Activated T-cell treated with anti-CD3 and anti-CD28 coated beads for 1 hour (primary cell): ENCODE measurements at places on chromosomes 13 and 19.

GRCh38 chr13:100668408-100668807 lies 6.2 kb downstream of the TMTC4 start:
- DNase-seq: no peak

GRCh38 chr13:59363313-59363712 lies 800.4 kb downstream of the DIAPH3 start:
- no peak for DNase-seq

- DNase-seq: no peak
Measured at GRCh38 chr13:98504371-98504963, 72.4 kb downstream of the STK24 start.

DNA sequence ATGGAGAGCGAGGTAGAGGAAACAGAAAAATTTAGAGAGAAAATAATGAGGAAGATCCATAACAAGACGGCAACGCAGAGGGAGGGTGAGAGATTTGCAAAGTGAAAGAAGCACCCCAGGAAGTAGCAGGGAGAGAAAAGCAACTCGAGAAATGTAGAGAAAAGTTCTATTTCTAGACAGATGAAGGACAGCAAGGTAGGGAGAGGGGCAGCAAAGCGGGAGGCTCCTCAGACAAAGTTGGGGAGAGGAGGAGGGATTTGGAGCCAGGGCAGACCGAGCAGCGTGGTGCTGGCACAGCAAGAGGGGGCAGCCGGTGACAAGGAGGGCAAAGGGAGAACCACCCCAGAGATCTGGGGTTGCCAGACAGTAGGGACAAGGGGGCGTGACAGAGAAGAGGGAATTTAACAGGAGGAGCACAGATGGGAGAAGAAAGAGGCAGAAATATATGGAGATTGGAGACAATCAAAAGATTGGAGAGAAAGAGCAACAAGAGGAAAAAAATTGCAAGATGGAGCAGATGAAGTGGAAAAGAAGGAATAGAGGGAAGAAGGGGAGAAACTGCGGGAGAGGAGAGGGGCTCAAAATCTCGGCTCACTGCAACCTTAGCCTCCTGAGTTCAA lies 989 bp downstream of the ZNF766 start:
- no peak for DNase-seq

DNA sequence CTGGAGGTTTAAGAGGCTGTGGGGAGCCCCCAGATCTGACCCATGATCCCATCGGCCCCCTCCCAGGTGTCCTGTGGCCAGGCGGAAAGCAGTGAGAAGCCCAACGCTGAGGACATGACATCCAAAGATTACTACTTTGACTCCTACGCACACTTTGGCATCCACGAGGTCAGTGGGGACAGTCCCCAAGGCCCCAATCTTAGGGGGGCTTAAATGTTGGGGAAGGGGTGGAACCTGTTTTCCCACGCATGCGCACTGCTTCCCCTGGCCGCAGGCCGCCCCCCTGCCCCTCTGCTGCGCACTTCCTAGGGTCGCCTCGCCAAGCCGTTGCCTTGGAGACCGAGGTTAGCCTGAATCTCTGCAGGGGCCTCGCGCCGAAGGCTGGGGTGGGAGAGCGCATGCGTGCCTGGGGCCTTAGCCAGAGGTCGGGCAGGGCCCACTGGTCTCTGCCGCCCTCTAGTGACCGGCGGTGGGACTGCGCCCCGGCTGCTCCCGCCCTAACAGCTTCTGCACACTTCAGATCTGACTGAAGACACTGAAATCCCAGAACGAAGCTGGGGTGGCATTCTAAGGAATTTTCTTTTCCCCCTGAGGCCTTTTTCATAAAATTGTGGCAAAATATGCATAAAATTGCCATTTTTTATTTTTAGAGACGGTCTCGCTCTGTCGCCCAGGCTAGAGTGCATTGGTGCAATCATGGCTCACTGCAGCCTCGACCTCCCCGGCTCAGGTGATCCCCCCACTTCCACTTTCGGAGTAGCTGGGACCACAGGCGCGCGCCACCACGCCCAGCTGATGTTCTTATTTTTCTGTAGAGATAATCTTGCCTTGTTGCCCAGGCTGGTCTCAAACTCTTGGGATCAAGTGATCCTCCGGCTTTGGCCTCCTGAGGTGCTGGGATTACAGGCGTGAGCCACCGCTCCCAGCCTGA lies 3.6 kb downstream of the PRMT1 start:
- peak; percentile 95 for DNase-seq

- no peak for DNase-seq
Measured at GRCh38 chr19:30428844-30429243, 56.7 kb downstream of the ZNF536 start.

GRCh38 chr13:72726726-72727416 lies 558 bp downstream of the MZT1 start:
- DNase-seq: peak; percentile 19

GRCh38 chr13:106480351-106480910 lies 55.0 kb downstream of the EFNB2 start:
- DNase-seq: no peak

GRCh38 chr13:110580800-110581199 lies 19.3 kb upstream of the RAB20 start:
- DNase-seq: no peak

DNA sequence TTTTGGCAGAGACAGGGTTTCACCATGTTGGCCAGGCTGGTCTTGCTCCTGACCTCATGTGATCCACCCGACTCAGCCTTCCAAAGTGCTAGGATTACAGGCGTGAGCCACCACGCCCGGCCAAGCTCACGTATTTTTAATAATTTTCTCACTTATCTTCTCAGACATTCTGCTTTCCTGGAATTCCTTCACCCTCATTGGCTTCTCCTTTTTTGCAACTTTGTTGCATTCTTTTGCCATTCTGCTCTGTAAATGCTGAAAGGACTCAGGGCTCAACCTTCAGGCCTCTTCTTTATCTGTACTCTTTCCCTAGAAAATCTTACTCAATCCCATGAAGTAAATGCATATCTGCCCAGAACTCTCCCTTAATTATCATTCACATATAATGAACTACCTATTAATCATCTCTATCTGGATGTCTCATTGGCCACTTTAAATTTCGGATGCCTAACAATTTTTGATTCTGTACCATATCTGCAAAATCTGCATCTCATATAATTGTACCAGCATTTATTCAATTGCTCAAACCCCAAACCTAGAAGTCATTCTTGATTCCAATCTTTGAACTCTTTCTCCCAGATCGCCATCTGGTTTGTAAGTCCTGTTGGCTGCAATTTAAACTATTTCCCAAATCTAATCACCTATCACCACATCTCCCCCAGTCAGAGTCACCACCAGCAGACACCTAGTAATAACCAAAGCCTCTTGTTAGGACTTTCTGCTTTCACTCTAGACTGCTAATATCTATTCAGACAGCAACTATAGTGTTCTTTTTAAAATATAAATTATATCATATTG lies 18.2 kb upstream of the OXGR1 start:
- no peak for DNase-seq

- no peak for DNase-seq
Measured at GRCh38 chr13:62598708-62599107, 1183.1 kb upstream of the PCDH20 start.

GRCh38 chr19:18429717-18430416 lies 8.1 kb downstream of the ISYNA1 start:
- no peak for DNase-seq

DNA sequence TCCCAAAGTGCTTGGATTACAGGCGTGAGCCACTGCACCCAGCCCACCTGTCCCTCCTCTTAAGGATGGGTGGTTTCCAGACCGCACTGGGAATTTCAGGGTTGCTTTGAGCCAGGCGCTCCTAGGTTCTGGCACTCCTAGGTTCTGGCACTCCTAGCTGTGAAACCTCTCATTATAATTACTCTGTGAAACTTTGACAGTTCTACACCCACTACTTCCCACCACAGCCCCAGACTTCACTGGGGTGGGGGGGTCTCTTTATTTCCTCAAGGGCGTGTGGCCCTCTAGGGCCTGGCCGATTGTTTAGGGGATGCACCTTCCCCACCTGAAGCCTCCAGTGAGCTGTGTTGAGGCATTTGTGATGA lies 2.3 kb upstream of the ADAMTS10 start:
- DNase-seq: no peak

GRCh38 chr19:6779206-6779605 lies 6.7 kb downstream of the VAV1 start:
- no peak for DNase-seq
